ENCODE measurements at places on chromosomes 11 and 22.

DNA sequence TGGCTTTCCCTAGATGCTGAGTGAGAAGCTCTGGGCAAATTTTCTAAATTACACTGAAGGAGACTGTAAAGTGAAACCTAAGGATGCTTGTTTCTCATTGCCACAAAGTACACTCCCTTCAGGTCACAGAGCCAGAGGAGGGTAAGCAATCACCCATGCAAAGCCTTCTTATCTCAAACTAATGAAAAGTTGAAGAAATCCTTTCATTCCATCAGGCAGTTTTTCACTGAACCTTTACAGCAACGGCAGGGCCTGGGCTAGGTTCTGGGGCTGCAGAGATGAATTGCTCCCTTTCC is 106.2 kb downstream of the RASSF10 start:
- no peak for DNase-seq

DNA sequence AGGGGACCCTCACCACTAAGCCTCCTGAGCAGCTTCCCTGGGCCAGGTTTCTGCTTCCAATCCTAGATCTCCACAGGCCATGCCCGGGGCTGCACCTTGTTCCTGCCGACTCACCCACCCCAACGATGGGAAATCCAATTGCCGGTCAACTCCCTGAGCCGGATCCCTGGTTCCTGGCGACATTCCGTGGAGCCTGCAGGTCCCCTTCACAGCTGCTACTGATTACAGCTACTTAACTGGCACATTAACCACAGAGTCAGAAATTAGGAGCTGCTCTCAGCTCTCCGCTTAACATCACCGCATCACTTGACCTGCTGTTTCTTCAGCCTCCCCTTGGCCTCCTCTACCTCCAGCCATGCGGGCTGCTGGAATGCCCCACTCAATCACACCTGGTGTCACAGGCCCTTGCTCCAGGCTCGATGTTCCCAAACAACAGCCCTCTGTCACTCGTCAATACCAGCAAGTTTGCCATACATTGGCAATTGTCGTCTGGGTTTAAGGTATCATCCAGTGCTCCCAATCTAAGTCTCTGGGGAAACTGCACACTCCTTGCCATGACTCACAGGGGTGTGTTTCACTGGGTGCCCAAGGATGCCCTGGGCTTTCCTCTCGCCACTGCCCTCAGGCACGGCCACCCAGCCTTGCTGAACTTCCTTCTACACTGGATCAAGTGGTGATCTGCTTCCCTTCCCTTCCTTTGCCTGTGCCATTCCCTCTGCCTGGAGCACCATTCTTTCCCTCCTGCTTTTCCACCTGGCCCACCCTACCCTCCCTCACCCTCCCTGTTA is 181.0 kb downstream of the MN1 start:
- DNase-seq: no peak

GRCh38 chr11:77672264-77672663 is 34.7 kb upstream of the CLNS1A start:
- DNase-seq: no peak

DNA sequence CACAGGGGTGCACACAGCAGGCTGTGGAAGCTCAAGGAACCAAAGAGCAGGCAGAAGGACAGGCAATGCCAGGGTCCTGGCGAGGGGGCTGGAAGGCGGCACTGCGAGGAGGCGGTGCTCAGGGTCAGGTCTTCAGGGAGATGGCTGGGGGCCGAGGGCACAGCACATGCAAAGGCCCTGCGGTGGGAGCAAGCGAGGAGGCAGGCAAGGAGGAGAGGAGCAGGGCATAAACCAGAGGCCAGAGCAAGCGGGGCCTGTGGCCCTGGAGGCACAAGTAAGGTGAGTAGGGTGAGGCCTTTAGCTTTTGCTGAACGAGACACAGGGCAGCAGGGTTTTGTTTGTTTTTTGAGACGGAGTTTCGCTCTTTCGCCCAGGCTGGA is 126.9 kb downstream of the ARHGAP8 start:
- DNase-seq: no peak

GRCh38 chr22:42473484-42474193 is 41.4 kb upstream of the NFAM1 start:
- no peak for DNase-seq

DNA sequence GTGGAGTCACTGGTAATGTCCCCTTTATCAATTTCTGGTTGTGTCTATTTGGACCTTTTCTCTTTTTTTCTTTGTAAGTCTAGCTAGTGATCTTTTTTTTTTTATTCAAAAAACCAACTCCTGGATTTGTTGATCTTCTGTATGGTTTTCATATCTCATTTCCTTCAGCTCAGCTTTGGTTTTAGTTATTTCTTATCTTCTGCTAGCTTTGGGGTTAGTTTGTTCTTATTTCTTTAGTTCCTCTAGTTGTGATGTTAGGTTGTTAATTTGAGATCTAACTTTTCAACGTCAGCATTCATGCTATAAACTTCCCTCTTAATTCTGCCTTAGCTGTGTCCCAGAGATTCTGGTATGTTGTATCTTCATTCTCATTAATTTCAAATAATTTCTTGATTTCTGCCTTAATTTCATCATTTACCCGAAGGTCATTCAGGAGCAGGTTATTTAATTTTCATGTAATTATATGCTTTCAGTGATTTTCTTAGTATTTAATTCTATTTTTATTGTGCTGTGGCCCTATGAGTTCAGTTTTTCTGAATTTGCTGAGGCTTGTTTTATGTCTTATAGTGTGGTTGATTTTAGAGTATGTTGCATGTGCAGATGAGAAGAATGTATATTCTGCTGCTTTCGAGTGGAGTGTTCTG is 29.0 kb downstream of the PI4KA start:
- DNase-seq: no peak

GRCh38 chr11:33055375-33055774 is 16.0 kb downstream of the TCP11L1 start:
- DNase-seq: no peak

- DNase-seq: no peak
Measured at GRCh38 chr11:124602193-124602592, 9.0 kb upstream of the PANX3 start.

- no peak for DNase-seq
Measured at GRCh38 chr11:95231881-95232605, 1.0 kb upstream of the SESN3 start.

- no peak for DNase-seq
Measured at GRCh38 chr11:44651535-44652155, 75.1 kb upstream of the TSPAN18 start.

DNA sequence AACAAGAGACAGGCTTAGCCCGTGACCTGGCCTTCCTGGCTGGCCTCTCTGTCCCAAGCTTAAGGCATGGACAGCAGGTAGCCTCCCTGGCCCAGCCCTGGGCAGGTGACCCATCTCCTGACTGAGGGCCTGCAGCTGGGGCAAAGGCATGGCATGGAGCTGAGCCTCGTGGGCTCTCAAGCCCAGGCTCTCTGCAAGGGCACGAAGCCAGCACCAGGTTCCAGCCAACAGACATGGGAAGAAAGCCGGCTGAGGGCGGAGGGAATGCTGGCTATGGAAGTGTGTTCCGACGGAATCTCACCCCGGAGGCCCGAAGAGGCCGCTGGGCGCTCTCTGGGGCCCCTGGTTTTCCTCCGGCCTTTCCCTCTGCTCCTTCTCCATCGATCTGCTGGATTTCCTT is 12.9 kb downstream of the DNAL4 start:
- no peak for DNase-seq

DNA sequence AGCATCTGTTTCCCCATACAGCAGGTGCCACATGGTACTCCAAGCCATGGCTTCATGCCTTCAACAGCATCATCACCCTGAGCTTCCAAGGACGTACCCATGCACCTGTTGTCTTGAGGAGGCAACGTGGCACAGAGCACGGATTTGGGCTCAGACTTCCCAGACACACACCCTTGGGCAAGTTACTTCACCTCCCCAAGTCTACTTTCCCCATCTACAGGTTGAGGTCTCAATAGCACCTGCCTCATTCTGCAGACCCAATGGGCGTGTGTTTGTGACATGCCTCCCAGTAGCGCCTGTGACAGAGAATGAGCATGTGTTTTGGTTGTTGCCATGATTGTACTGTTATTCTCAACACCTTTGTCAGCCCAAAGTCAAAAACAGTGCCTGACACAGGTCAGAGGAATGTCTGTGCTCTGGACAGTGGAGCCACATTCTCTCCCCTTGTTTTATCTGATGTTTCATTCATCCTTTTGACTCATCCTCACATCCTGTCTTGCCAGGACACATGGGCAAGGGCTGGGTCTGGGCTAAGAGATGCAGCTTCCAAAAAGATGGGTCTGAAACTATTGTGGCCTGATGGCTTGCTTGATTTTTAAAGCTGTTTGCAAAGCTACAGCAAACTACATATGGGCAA is 53.4 kb upstream of the CCND1 start:
- DNase-seq: no peak

- DNase-seq: no peak
Measured at GRCh38 chr11:87840786-87841185, 334.5 kb downstream of the RAB38 start.

- no peak for DNase-seq
Measured at GRCh38 chr11:5277807-5278382, 8.2 kb upstream of the HBE1 start.

DNA sequence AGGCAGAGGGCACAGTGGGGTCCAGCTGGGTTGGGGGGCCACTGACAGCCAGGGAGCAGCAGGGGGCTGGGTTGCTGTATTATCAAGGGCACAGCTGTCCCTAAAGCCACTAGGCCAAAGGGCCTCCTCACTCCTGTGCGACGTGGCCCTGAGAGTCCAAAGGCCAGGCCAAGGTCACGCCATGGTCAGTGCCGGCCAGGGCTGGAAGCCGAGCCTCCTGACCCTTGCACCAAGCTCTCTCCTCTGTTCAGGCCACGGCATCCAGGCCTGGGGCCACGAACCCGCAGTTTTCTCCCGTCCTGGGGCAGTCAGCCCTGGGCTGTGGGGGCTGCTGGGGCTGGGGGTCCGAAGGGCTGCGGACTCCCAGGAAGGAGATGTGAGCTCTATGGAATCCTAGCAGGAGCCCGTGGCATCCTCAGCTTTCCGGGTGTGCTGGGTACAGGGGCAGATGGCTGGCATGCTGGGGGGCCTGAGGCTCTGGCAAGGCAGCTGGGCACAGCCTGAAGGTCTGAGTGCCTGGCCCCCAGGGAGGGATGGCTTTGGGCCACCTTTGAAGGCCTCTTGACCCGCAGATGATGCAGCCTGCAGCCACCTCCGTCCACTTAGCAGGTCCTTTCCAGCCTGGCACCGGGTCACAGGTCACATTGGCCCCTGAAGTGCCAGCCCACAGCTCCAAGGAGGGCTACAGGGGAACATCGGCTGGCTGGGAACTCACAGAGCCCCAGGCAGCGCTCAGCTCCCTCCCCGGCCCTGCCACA is 17.3 kb upstream of the PPARA start:
- DNase-seq: no peak

DNA sequence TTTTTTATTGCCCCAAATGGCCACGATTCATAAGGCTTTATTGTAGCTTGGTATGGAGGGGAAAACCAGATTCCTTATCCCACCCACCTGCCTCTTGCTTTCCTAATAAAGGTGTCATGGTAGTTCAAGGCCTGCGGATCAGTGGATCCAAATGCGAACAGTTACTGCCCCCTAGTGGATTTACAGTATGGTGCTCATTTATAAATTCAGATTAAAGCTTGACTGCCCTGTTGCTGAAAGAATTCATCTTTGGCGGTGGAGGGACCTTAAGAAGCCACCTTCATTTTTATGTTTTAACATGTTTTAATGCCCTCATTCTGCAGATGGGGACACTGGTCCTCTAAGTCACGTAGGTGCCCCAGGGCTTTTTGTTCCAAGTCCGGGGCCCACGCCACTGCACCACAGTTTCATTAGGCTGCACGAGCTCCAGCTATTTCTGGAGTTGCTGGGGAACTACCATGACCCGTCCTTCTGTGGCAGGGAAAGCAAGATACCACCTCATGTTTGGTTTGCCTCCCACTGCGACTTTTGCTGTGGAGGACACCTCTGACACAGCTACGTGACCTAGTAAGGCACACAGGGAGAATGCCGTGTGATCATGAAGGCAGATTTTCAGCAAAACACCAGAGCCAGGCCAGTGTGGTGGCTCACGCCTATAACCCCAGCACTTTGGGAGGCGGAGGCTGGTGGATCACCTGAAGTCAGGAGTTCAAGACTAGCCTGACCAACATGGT is 15.6 kb upstream of the INCENP start:
- DNase-seq: no peak

GRCh38 chr22:19523240-19524169 is 705 bp downstream of the CLDN5 start:
- DNase-seq: no peak

GRCh38 chr11:122691549-122692150 is 36.1 kb downstream of the UBASH3B start:
- no peak for DNase-seq

Measured in GM18507 (cell line).